HepG2 (cell line): ENCODE measurements at places on chromosomes 2 and 18.
A peak's percentile ranks its signal among the peaks of the same experiment; 100 is the strongest.

- DNase-seq = no peak
These were observed 29.9 kb downstream of the PCARE start for GRCh38 chr2:29044459-29044858.

- DNase-seq = peak; percentile 28
These were observed 651.3 kb downstream of the DCDC2C start for GRCh38 chr2:4354678-4355077.

GRCh38 chr18:28004606-28005005 is 172.3 kb downstream of the CDH2 start:
- no peak for DNase-seq

GRCh38 chr2:120656273-120656950 is 79.3 kb upstream of the GLI2 start:
- DNase-seq = no peak
